NB4 (cell line): ENCODE measurements at places on chromosomes 3 and 15.

- DNase-seq, result peak; percentile 76
Measured at GRCh38 chr15:93052090-93052879, 36.7 kb downstream of the RGMA start.

GRCh38 chr15:58632789-58633188, 116.7 kb downstream of the ADAM10 start:
- DNase-seq, result no peak

- no peak for DNase-seq
Measured at GRCh38 chr15:74505837-74506514, 35.0 kb upstream of the ARID3B start.

- DNase-seq, result peak; percentile 52
Measured at GRCh38 chr3:192850451-192850981, 67.1 kb downstream of the MB21D2 start.

DNA sequence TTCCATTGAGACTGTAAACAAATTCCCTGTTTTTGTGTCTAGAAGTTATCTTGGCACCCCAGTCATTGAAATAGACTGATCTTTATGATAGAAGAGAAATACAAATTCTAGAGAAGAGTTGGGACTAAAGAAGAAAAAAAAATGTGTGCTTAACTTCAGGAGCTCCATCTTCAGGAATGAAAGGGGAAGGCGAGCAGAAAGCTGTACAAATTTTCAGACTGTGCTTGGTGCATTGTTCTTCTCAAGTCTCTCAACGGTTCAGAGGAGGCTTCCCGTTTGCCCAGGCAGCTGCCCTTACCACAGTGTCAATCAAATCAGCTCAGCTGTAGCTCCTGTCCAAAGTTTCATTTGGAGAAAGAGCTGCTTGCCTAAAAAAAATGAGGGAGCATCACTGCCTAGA, 41.7 kb downstream of the OXSM start:
- DNase-seq, result peak; percentile 75

- DNase-seq, result peak; percentile 54
Measured at GRCh38 chr15:31228980-31229826, 97.4 kb upstream of the KLF13 start.

DNA sequence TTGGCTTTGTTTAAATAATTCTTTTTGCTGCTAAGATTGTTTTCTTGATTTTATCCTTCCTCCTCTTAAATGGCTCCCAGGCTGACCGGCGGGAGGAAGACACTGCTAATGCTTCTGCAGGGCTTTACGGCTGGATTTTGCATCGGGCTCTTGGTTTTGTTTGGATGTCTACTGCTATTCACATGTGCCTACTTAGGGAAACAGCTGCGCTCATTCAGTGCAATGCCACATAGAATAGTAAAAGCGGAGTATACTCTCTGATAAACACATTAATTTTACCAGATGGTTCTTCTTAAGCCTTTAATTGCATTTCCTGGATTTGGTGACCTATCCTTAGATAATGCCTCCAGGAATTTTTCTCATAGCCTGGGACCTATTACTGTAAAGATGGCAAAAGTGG, 146.6 kb downstream of the THSD4 start:
- no peak for DNase-seq

DNA sequence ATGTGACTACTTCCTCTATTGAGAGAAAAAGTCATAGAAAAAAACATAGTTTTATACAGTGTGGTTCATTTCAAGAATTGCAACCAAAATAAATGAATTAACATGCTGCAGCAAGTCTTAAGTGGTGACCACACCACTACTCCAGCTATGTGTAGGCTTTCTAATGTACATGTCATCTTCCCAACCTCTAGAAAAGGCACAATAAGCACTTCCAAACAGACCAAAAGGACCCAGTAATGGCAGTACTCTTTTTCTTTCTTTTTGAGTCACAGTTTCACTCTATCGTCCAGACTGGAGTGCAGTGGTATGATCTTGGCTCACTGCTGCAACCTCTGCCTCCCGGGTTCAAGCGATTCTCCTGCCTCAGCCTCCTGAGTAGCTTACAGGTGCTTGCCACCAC, 219.3 kb upstream of the KBTBD8 start:
- no peak for DNase-seq

GRCh38 chr3:171269542-171269941, 190.7 kb downstream of the TNIK start:
- peak; percentile 26 for DNase-seq

GRCh38 chr3:46923559-46924350, 46.2 kb downstream of the PTH1R start:
- DNase-seq, result peak; percentile 56

DNA sequence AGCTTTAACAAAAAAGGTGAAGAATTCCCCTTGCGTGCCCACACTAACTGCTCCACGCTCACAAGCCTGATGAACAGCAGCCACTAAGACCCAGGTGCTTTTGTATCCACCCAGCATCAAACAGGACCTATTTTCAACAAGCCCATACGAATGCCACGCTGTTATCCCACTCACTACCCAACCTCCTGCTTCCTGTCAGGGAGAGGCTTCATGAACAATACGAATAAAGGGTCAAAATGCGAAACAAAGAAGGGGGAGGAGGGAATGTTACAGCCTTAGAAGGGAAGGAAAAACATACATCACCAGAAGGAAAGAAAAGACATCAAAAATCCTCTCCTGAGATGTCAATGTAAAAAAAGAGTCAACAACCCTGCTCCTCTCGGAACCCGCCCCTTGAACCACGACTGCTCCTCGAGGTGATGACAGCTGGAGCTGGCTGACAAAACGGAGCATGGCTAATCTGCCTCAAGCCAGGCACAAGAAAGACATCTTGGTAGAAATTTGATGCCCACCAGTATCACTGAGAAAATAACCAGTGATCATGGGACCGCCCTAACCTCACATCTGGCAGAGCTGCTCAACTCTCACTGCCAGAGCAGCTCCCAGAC, 9.7 kb downstream of the ERC2 start:
- no peak for DNase-seq

- no peak for DNase-seq
Measured at GRCh38 chr3:171825222-171825828, 15.0 kb upstream of the PLD1 start.

DNA sequence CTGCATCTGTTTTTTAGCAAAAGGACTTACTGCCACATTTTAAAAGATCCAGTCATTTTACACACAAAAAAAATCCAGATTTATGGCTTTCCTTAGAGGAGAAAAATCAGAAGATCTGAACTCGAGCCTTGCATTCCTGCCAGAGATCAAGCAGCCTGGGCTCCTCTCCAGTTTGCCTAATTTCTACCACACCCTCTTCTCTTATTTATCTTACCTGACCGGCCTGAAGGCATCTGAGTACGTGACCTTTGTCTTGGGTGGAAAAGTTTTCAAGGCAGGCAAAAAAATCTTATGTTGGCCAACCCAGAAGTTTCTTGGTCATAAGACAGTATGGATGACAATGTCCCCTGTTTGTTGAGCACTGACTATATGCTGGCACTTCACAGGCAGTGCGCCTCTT, 60.3 kb downstream of the CHRD start:
- DNase-seq, result no peak
